ENCODE measurements at places on chromosomes 11 and 22. TPM values are rescaled to one million over a fixed set of nuclear protein-coding genes. Genes with fewer than 3 reads are reported as not detected.

DNAJB13 gene
- 0.16 TPM for polyA plus RNA-seq

LIPT2 gene
- polyA plus RNA-seq, result 1.8 TPM

SERHL2 gene
- 3.4 TPM for polyA plus RNA-seq

EHF gene
- 0.40 TPM for polyA plus RNA-seq

SLC25A18 gene
- polyA plus RNA-seq, result 2.3 TPM

BTBD18 gene
- polyA plus RNA-seq, result not detected

C22orf31 gene
- not detected for polyA plus RNA-seq

ALDH3B2 gene
- not detected for polyA plus RNA-seq

HBB gene
- polyA plus RNA-seq, result 1.3 TPM

MUC5AC gene
- not detected for polyA plus RNA-seq
